AG04450 (cell line): ENCODE measurements at places on chromosomes 6 and 20. TPM values are rescaled to one million over a fixed set of nuclear protein-coding genes. Genes with fewer than 3 reads are reported as not detected.
A peak's percentile ranks its signal among the peaks of the same experiment; 100 is the strongest.

- DNase-seq = no peak
These were observed 8.7 kb upstream of the RWDD1 start for GRCh38 chr6:116562614-116563013.

DNA sequence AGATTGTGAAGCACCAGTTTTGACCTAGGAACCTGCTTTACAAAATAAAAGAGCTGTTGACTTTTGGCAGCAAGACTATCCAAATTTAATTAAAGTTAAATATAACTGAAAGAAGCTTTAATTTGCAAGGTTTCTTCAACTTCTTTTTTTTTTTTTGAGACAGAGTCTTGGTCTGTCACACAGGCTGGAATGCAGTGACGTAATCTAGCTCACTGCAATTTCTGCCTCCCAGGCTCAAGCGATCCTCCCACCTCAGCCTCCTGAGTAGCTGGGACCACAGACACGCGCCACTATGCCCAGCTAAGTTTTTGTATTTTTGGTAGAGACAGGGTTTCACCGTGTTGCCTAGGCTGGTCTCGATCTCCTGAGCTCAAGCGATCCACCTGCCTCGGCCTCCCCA is 13.7 kb upstream of the CSE1L start:
- no peak for DNase-seq

DNA sequence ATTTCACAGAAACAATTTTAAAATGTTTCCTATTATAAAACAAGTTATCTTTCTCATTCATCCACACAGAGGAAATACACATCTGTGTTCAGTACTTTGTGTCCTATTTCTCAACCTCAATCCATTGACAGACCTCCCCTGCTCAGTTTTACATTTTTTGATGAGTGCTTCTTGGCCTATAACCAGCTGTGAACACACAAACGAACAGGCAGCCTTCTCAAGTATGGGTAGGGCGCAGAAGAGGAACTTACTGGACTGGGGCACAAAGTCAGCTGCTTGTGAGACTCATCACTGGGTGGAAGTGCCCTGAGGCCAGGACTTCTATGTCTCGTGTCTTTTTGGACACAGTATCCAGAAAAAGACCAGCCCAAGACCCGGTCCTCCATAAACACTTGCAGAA is 2.8 kb downstream of the RPS6KA2 start:
- no peak for DNase-seq

- no peak for DNase-seq
These were observed 59.1 kb upstream of the SMOC2 start for GRCh38 chr6:168381726-168382458.

DNA sequence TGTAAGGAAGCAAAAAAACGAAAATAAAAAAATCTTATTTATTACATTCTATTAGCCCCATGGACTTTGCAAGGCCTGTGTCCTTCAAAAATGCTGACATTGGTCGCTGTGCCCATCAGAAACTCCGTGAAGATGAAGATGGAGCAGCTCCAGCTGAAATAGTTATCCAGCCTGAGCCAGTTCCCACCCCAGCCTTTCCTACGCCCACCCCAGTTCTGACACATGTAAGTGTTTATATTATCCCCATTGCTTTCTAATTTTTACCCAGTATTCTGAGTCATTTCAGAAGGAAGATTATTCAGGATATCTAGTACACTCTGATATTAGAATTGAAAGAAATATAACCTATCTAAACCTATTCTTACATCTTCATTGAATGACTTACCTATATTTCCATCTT is 217.7 kb downstream of the ARHGAP18 start:
- DNase-seq = no peak

GRCh38 chr6:87723170-87724078 is 21.4 kb upstream of the AKIRIN2 start:
- peak; percentile 85 for DNase-seq

DNA sequence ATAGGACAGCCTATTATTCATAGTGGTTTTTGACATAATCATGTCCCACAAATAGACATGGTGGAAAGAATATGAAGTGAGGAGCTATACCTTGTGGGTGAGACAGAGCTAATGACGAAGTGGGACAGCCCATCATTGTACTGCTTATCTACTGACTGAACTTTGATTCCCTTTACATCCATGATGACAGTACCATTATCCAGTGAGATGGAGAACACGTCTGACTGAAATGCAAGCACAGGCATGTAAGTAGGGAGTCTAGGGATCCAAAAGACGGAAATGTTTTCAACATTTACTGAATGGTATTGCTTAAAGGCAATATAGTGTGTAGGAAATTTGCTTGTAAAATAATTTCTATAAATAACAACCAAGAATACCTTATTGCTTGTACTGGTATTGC is 43.5 kb downstream of the FAM229B start:
- DNase-seq = no peak

DNA sequence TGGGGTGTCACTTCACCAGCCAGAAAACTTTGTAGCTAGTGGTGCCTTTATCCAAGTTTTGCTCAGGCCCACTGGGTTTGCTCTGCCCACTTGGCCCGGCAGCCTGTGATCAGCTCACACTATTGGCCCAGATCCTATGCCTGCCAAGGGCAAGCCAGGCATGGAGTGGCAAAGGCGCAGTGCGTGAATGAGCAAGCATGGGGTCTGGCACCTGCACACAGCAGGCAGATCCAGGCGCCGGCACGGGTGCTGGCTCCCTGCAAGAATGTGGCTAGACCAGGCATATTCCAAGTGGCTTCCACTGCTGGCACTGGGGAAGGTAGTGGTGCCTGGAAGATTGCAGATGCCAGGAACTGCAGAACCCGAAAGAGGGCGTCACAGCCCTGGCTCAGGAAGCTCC is 346.9 kb downstream of the LMBRD1 start:
- no peak for DNase-seq

DNA sequence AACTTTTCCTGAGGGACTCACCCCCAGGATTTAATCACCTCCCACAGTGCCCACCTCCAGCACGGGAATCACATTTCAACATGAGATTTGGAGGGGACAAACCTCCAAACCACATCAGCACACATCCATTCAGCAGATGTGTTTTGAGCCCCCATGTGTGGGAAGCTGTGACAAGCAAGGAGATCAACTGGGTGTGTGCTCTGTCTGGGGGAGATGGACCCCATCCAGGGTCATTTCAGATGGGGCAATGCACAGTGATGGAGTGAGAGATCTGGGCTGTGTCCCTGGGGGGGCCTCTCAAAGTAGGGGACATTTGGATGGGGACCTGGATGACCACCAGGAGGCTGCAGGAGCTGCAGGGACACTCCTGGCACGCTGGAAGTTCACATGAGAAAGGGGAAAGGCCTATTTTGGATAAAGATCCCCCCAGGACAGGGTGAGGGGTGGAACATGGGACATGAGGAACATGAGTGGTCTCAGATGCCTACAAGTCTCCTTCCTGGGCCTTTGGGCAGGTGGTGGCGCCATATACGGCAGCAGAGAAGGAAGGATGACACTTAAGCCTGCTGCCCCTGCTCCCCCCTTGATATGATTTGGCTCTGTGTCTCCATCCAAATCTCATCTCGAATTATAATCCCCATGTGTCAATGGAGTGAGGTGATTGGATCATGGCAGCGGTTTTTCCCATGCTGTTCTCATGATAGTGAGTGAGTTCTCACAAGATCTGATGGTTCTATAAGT is 49.6 kb downstream of the SLC2A10 start:
- DNase-seq = no peak

GRCh38 chr6:30061858-30062458 is 893 bp downstream of the POLR1H start:
- no peak for DNase-seq

DNA sequence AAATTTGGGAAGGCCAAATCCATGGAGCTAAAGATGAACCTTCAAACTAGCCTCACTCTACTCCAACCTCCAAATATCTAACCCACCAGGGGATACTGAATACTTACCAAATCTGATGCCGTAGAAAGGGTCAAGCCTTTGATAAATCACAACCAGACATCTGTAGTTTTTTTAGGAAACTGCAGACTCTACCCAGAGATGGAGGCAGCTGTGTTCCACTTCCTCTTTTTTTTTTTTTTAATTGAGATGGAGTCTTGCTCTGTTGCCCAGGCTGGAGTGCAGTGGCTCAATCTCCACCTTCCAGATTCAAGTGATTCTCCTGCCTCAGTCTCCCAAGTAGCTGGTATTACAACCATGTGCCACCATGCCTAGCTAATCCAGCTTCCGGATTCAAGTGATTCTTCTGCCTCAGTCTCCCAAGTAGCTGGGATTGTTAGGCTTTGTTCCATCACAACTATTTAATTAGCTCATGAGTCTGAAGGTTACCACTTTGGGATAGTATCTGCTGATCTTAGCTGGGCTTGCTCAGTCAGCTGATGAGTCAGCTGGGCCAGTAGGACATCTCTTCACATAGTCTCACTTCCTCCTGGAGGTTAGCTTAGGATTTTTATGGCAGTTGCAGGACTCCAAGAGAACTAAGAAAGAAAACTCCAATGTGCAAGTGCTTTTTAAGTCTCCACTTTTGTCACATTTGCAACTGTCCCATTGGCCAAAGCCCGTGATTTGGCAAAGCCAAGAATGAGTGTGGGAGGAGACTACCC is 13.3 kb downstream of the FRK start:
- DNase-seq = no peak

- DNase-seq = peak; percentile 70
These were observed 117.4 kb downstream of the BTBD9 start for GRCh38 chr6:38522322-38522721.

DNA sequence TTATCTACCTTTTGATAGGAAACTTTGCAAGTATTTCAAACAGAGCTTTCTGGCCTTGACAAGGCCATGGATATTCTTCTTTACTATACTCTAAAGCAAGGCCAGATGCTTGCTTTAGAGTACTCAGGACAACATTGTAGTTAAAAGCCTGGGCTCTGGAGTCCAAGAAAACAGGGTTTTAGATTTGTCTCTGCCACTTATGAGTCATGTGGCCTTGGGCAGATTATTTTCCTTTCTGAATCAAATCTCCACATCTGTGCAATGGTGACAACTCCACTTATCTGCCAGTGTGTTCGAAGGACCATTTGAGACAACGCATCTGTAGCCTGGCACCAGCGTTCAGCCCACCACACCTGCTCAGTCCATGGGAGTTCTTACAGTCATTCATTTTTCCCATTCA is 265.9 kb upstream of the RIN2 start:
- no peak for DNase-seq

DNA sequence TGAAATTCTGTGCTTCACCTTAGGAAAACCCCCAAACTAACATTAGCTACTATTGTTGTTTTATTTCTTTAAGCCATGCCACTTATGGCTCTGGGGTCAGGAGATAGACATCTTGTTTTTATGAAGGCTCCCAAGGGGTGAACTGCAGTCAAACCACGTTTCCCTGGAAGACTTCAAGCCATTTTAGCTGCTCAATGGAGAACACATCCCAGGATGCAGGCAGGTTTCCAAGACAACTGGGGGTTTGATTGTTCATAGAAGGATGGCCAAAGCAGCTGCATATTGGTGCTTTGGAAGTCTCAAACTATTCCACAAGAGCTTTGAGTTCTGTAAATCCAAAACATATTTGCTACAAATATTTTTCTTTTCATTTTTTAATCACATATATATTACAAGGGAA is 818.0 kb downstream of the MAFB start:
- DNase-seq = no peak

- DNase-seq = no peak
These were observed 66.0 kb downstream of the CDS2 start for GRCh38 chr20:5192570-5193431.

DNA sequence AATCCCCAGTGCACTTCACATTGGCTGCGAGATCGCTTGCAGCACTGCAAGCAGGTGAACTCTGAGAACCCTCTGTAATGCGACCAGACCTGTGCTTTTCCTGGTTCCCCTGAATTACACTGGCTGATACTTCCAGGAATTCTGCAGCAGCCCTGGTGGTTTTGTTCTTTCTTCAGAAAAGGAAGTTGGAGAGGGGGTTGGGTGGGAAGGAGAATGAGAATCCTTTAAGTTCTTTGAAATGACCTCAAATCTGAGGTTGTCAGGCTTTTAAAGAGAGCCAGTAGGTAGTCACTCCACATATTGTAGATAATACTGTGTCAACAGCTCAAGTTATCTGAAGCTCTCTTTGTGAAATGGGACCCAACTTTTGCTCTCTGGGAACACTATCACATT is 62.4 kb downstream of the GCNT2 start:
- no peak for DNase-seq

GRCh38 chr6:11999246-11999645 is 12.9 kb upstream of the HIVEP1 start:
- no peak for DNase-seq

- no peak for DNase-seq
These were observed 14.7 kb upstream of the CCDC167 start for GRCh38 chr6:37514321-37514771.

GRCh38 chr6:17662585-17662984 is 44.1 kb downstream of the NUP153 start:
- no peak for DNase-seq

- no peak for DNase-seq
These were observed 6.5 kb downstream of the ASXL1 start for GRCh38 chr20:32364554-32365208.

- no peak for DNase-seq
These were observed 6.7 kb downstream of the C20orf203 start for GRCh38 chr20:32667027-32667426.

GRCh38 chr6:36219081-36219480 is 22.5 kb downstream of the BRPF3 start:
- DNase-seq = no peak

DNA sequence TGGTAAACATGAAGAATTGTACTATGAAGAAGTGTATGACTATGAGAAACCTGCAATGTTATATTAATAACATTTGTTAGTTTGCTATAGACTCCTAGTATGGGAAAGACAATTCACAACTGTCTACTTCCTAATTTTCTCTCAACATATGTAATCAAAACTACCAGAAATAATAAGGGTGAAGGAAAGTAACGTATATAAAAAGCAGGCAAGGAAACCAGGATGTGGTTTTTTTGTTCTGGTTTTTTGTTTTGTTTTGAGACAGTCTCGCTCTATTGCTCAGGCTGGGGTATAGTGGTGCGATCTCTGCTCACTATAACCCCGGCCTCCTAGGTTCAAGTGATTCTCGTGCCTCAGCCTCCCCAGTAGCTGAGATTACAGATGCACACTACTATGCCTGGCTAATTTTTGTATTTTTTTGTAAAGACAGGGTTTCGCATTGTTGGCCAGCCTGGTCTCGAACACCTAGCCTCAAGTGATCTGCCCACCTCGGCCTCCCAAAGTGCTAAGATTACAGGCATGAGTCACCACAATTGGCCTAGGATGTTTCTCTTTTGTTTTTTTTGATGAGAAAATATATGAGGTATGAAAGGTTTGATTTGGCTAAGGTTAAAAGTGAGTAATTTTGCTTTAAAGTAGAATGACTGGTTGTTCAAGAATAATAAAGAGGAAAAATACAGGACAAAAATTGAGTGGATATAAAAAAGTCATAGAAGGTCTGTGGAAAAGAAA is 83.1 kb downstream of the PTCHD4 start:
- DNase-seq = no peak

GRCh38 chr6:161736781-161737292 is 463.0 kb upstream of the AGPAT4 start:
- DNase-seq = no peak

GRCh38 chr6:44002593-44003344 is 124.5 kb downstream of the MRPL14 start:
- no peak for DNase-seq

The RHAG gene
- polyA plus RNA-seq = not detected in 2 replicates

The PEDS1 gene
- polyA plus RNA-seq = 24.7 and 34.1 TPM in 2 replicates

The METTL24 gene
- polyA plus RNA-seq = not detected in 2 replicates

The MAP3K5 gene
- 16.1 and 17.0 TPM in 2 replicates for polyA plus RNA-seq

The LAMP5 gene
- polyA plus RNA-seq = 0.12 and 0.20 TPM in 2 replicates

The CRISP3 gene
- polyA plus RNA-seq = not detected in 2 replicates

The CENPW gene
- polyA plus RNA-seq = 6.7 and 10.6 TPM in 2 replicates

The CGA gene
- 0.19 and 0.26 TPM in 2 replicates for polyA plus RNA-seq

The USP49 gene
- polyA plus RNA-seq = 2.9 and 3.0 TPM in 2 replicates

The TREML4 gene
- not detected in 2 replicates for polyA plus RNA-seq

The PBOV1 gene
- polyA plus RNA-seq = not detected in 2 replicates

The EEF1A2 gene
- polyA plus RNA-seq = 0.94 and 0.99 TPM in 2 replicates

The WFDC12 gene
- not detected in 2 replicates for polyA plus RNA-seq

The CCM2L gene
- not detected in 2 replicates for polyA plus RNA-seq

The BPI gene
- polyA plus RNA-seq = 0.04 and 0.12 TPM in 2 replicates
